Large intestine (tissue), 12 donors: ENCODE measurements at places on chromosomes 4 and X. TPM values are rescaled to one million over a fixed set of nuclear protein-coding genes. Genes with fewer than 3 reads are reported as not detected.
A peak's percentile ranks its signal among the peaks of the same experiment; 100 is the strongest.

Gene NOP14
- 25.6 TPM for polyA plus RNA-seq

Gene IBSP
- 0.03 TPM for polyA plus RNA-seq

Gene MID2
- polyA plus RNA-seq: 7.4 TPM

Gene MAGEC3
- polyA plus RNA-seq: 0.12 TPM

Gene ADGRL3
- polyA plus RNA-seq: 9.8 TPM

Gene WDFY3
- 28.9 TPM for polyA plus RNA-seq

GRCh38 chrX:1452516-1453394, at the start of gene ASMTL:
TSS of gene ASMTL (minus strand) at chrX:1452909. CDS start at chrX:1452840, 69 bp downstream.
- peak within 1 kb of the TSS; percentile 93 for H3K4me3 ChIP-seq
- no peaks in the 10 kb centered on the region for H3K36me3 ChIP-seq

GRCh38 chrX:123085311-123085940, 98.7 kb upstream of the GRIA3 start:
- DNase-seq: no peak
- H3K4me1 ChIP-seq: no peaks in the 10 kb centered on the region
- H3K27ac ChIP-seq: no peak overlapping the region

DNA sequence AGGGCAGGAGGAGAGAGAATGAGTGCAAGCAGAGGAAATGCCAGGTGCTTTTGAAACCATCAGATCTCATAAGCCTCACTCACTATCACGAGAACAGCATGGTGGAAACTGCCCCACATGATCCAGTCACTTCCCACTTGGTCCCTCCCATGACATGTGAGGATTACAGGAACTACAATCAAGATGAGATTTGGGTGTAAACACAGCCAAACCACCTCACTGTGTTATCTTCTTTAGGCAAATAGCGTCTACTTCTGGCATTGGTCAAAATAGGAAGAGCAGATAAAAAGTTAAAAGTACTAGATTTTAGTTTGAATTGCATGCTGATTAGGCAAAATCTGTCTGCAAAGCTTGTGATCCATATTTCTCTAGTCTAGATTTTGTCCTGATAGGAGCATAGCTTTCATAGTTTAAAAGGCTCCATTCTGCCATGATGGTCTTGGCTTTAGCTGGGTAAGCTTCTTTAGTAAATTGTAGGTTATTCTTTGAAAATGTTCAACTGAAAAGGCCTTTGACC, 267.5 kb downstream of the NKX6-1 start:
- H3K27ac ChIP-seq: no peak overlapping the region
- no peak overlapping the region for H3K4me3 ChIP-seq
- H3K4me1 ChIP-seq: no peaks in the 10 kb centered on the region
- H3K36me3 ChIP-seq: no peaks in the 10 kb centered on the region
- no peak for DNase-seq
- H3K27me3 ChIP-seq: no peaks in the 10 kb centered on the region

GRCh38 chr4:186910385-186910784, 186.7 kb upstream of the FAT1 start:
- no peaks in the 10 kb centered on the region for H3K36me3 ChIP-seq
- H3K4me3 ChIP-seq: no peak overlapping the region
- no peak overlapping the region for H3K27ac ChIP-seq
- no peak for DNase-seq

- H3K27ac ChIP-seq: no peak overlapping the region
- H3K27me3 ChIP-seq: no peaks in the 10 kb centered on the region
- no peak overlapping the region for H3K4me3 ChIP-seq
- H3K4me1 ChIP-seq: no peaks in the 10 kb centered on the region
- peak; percentile 57 for DNase-seq
Measured at GRCh38 chr4:81687471-81687870, 215.8 kb upstream of the RASGEF1B start.

DNA sequence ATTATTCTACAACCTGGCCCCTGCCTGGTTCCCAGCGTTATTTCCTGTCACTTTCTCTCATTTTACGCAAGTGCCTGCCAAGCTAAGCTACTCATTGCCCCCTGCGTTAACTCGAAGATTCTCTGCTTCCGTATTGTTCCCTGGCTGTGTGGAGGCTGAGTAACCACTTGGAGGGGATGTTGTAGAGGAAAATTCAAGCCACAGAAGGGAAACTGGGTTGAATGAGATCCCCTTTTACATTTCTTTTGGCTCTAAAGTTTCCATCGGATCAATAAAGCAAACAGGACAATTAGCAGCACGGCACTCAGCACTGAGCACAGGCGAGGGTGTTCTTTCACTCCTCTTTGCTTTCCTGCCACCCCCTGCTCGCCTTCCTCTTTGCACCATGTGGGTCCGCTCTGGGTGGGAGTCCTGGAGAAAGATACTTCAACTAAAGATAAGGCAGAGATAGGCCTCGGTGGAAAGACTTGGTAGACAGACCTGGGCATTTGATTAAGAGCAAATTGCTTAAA, 4.2 kb upstream of the TMSB4X start:
- peaks cover 3% of the 10 kb centered on the region for H3K4me1 ChIP-seq
- no peak overlapping the region for H3K4me3 ChIP-seq
- peak overlapping the region; percentile 30 for H3K27ac ChIP-seq
- peak; percentile 42 for DNase-seq

GRCh38 chrX:1535241-1536041, 1.5 kb downstream of the P2RY8 start:
- H3K4me1 ChIP-seq: no peaks in the 10 kb centered on the region
- no peak for DNase-seq
- H3K27me3 ChIP-seq: no peaks in the 10 kb centered on the region

- no peak overlapping the region for H3K4me3 ChIP-seq
- no peaks in the 10 kb centered on the region for H3K36me3 ChIP-seq
- H3K27ac ChIP-seq: no peak overlapping the region
- no peak for DNase-seq
- no peaks in the 10 kb centered on the region for H3K4me1 ChIP-seq
- no peaks in the 10 kb centered on the region for H3K27me3 ChIP-seq
Measured at GRCh38 chrX:1172496-1172895, 40.0 kb downstream of the CRLF2 start.

DNA sequence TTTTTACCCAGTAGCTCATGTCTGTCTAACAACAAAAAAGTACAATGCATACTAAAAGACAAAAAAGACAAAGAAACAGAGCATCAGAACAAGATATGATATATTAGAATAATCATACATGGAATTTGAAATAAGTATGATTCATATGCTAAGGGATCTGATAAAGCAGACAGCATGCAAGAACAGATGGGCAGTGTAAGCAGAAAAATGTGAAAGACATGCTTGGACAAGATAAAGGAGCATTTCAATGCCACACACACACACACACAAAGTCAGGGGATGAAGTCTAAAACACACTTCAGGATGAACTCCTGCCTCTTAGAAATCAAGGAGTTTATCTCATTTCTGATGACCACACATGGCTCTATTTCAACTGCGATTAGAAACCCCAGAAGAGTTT, 649.6 kb upstream of the NDST4 start:
- H3K27me3 ChIP-seq: no peaks in the 10 kb centered on the region
- H3K4me1 ChIP-seq: no peaks in the 10 kb centered on the region
- no peak overlapping the region for H3K27ac ChIP-seq
- DNase-seq: no peak
- H3K36me3 ChIP-seq: no peaks in the 10 kb centered on the region

DNA sequence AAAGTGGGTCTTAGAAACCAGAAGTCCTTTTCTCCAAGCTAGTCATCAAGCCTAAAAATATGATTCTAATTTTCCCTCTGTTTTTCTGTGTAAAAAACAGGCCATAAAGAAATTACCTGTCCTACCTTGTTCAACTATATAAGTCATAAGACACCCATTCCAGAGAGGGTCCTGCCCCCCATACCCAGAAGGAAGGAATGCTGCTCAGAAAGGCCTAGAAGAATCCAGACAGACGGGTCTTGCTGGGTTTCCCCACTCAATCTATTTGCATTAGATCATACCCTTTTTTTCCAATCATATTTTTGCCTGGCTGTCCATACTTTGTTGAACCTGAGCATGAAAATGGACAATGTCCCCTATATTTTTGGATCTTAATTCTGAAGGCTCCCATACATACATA, 16.3 kb upstream of the XAGE2 start:
- no peak overlapping the region for H3K4me3 ChIP-seq
- H3K4me1 ChIP-seq: no peaks in the 10 kb centered on the region
- no peak overlapping the region for H3K27ac ChIP-seq
- no peak for DNase-seq
- no peaks in the 10 kb centered on the region for H3K36me3 ChIP-seq
- H3K27me3 ChIP-seq: no peaks in the 10 kb centered on the region

DNA sequence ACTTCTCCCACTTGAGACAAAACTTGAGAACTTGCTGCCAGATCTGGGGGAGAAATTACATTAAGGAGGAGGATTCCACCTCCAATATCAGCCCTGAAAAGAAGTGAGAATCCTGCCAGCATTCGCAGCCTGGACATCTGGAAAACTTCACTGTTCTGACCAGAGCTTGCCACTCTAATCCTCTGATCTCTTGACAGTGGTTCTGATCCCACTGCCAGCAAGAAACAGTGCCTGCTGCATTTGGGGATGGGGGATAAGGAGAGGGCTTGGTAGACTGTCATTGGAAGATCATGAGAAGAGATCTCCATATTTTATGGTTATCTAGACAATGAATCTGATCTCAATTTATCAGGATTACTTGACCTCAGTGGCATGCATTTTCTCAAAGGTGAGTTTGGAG, 49.8 kb upstream of the TMEM33 start:
- peaks cover 14% of the 10 kb centered on the region for H3K4me1 ChIP-seq
- no peak overlapping the region for H3K4me3 ChIP-seq
- H3K27me3 ChIP-seq: peaks cover 60% of the 10 kb centered on the region
- no peak for DNase-seq
- no peaks in the 10 kb centered on the region for H3K36me3 ChIP-seq
- no peak overlapping the region for H3K27ac ChIP-seq

- no peak overlapping the region for H3K27ac ChIP-seq
- no peaks in the 10 kb centered on the region for H3K4me1 ChIP-seq
- no peak for DNase-seq
- H3K4me3 ChIP-seq: no peak overlapping the region
- no peaks in the 10 kb centered on the region for H3K36me3 ChIP-seq
Measured at GRCh38 chr4:110294165-110294564, 95.8 kb upstream of the ELOVL6 start.

DNA sequence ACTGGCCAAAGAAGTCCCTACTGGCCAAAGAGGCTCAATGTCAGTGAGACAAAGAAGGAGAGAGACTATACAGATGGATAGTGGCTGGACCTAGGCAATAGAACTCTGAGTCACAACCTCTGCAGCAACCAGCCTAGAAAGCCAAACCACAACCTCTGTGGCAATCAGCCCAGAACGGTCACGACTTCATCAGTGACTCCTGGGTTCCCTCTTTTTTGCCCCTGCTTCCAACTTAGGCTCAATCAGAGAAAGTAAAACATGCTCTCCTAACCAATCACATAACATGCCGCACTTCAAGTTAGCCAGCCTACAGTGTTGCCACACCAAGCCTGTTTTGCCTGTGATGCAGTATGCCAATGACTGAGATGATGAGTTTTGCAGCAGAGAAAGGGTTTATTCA, 203.4 kb downstream of the ANAPC10 start:
- H3K27ac ChIP-seq: no peak overlapping the region
- no peak overlapping the region for H3K4me3 ChIP-seq
- H3K4me1 ChIP-seq: no peaks in the 10 kb centered on the region
- no peaks in the 10 kb centered on the region for H3K36me3 ChIP-seq
- H3K27me3 ChIP-seq: no peaks in the 10 kb centered on the region

- peaks cover 12% of the 10 kb centered on the region for H3K4me1 ChIP-seq
- H3K36me3 ChIP-seq: no peaks in the 10 kb centered on the region
- no peak overlapping the region for H3K4me3 ChIP-seq
- H3K27ac ChIP-seq: peak overlapping the region; percentile 50
- peak; percentile 78 for DNase-seq
Measured at GRCh38 chr4:147793569-147794313, 61.9 kb downstream of the ARHGAP10 start.

GRCh38 chrX:39519030-39519488, 578.7 kb downstream of the BCOR start:
- DNase-seq: peak; percentile 10
- peak overlapping the region; percentile 33 for H3K27ac ChIP-seq
- H3K4me1 ChIP-seq: no peaks in the 10 kb centered on the region
- H3K27me3 ChIP-seq: no peaks in the 10 kb centered on the region
- H3K36me3 ChIP-seq: no peaks in the 10 kb centered on the region
